Glomerular endothelial cell (primary cell): ENCODE measurements at places on chromosomes 11 and 22.

- peak; percentile 63 for DNase-seq
These were observed 93.4 kb upstream of the SEPTIN5 start for GRCh38 chr22:19620742-19621371.

DNA sequence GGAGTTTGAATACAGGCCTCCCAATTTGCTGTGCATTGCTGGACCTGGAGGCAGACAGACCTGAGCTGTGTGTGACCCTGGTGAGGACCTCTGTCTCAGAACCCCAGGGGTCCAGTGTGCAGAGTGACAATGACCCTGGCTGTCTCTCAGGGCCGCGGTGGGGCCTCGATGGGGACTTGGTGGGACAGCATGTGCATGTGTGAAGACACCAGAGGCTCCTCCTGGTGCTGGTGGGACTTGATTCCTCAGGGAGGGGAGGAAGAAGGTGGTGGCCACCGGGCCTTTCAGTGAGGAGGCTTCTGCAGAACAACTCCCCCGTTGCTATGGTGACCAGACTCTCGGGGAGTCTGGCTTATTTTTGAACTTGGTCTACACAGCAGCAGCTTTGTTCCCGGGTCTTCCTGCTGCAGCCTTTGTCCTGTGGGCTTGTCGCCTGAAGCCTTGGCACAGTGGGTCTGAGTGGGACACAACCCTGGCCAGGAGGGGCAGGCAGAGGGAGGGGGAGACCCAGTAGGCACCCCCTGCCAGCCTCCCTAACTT lies 35.3 kb downstream of the MCM5 start:
- DNase-seq, result no peak

DNA sequence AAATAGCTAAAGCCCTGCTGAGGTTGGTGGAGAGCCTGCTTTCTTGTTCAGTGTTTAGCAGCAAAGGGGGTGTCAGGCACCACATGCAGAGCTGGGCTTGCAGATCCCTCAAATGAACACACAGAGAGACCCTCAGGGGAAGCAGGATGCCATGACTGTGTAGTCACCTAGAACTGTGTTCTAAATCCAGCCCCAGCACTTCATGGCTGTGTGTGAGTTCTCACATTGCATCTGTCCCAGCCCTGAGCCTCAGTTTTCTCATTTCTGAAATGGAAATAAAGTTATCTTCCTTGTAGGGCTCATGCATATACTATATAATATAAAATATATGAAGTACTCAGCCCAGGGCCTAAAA lies 47.1 kb downstream of the CWC15 start:
- no peak for DNase-seq

GRCh38 chr11:65427691-65428577 lies 5.3 kb downstream of the NEAT1 start:
- DNase-seq, result no peak

DNA sequence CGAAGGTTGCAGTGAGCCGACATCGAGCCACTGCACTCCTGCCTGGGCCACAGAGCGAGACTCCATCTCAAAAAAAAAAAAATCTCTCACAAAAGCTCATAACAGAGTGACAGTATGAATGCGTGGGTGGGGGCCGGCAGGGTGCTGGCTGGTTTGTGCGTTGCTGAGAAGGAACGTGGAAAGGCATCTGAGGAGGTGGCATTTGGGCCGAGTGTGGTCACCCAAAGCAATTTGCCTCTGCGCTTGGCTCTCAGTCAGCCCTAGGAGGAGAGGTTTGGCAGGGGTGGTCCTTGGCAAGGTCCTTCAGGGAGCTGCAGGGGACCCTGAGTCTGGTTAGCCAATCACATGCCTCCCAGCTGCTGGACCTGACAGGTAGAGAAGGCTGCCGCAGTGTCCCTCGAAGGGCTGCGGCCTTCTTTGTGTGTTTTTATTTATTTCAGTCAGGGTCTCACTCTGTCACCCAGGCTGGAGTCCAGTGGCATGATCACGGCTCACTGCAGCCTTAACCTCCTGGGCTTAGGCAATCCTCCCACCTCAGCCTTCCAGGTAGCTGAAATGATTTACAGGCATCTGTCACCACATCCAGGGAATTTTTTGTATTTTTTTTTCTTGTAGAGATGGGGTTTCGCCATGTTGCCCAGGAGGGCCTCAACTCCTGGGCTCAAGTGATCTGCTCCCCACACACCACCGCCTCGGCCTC lies 23.5 kb upstream of the OSBPL5 start:
- no peak for DNase-seq
